GM10248 (cell line): ENCODE measurements at places on chromosomes 4 and X.

DNA sequence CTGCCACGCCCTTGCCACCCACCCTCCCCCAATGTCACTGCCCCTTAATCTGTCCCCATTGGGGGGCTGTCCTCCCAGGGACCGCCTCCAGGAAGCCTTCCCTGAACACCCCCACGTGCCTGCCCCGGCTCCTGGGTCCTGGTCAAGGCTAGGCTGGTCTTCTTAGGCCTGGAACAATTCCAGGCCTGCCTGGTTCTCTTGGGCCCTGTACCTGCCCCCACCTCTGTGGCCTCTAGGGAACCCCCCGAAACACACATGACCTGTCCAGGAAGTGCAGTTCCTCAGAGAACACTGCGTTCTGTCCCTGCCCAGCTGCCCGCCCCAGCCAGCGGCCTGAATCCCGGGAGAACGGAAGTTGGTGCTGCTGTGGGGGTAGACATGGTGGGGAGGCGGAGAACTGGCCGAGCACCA is 5.1 kb downstream of the MXD4 start:
- no peak for DNase-seq

DNA sequence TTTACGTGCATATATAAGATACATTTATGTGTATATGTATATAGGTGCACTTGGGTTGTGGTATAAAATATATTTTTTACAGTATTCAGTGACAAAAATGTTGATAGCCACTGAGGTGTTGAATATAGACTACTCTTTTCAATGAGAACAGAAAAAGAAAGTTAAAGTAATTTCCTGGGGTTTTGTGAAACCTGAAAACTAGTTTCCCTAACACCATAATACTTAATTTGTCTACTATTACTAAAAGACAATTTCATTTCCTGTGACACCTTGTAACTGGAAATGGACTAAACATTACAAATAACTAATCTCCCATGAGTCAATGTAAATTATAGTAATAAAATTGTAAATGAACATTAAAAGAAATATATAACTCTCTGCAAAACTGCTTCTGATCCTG is 32.0 kb upstream of the MAP9 start:
- no peak for DNase-seq

DNA sequence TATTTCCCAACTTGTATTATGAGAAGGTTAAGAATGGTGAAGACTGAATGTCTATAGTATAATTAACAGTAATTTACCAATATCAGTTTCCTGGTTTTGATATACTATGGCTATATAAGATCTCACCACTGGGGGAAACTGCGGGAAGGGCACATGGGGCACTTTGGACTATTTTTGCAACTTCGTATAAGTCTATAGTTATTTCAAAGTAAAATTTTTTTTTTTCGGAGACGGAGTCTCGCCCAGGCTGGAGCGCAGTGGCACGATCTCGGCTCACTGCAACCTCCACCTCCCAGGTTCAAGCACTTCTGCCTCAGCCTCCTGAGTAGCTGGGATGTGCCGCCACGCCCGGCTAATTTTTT is 46.1 kb downstream of the CXorf58 start:
- DNase-seq: no peak

DNA sequence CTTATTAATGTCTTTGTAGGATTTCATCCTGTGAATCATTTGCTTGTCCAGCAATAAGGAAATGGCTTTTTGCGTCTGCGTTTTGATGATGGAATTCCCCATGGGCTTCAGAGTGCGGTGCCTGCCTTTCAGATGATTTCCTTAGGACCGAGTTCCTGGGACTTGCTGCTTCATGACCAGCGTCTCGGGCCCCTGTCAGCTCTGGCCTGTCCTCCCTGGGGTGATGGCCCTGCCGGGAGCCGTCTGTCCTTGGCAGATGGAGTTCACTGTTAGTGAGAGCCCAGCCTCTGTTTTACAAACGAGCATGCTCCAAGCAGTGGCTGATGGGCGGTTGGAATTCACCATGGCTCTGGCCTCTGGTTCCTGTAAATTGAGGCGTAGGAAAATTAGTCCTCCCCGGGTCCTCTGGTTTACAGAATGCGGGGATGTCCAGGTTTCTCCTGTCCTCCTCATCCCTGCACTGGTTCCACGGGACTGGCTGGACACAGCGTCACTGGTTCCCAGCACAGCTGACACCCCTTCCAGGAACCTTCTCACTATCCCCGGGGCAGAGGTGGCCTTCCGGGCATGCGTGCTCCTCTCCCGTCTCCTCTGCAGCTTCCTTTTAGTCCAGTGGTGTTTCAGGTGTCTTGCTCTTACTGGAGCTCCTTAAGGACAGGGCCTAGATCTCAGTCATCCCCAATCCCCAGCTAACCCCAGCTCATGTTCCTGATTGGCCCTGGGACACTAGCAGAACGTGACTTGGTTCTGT is 34.9 kb downstream of the TBC1D14 start:
- no peak for DNase-seq

DNA sequence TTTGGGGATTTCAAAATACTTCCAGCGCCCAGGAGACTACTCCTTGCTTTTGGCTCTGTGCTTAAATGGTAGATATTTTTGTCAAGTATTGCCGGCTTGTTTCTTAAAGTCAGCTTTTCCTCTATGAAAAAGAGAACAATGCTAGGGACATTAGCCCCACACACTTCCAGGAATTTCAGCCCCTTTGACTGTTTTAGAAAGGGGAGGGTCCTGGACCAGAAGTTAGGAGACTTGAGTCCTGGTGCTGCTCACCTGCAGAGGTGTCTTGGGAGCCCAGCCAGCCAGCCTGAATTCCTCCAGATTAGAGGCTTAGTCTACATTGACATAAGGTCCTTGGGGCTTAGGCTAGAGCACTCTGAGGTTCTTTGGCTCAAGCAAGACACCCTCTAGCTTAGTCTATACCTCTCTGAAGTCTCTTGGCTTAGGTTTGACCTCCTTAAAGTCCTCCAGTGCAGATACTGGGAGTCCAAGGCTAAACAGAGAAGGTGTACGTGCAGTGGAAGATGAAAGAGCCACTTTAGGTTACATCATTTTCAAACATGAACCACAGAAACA is 1.6 kb upstream of the SETD7 start:
- DNase-seq: no peak

DNA sequence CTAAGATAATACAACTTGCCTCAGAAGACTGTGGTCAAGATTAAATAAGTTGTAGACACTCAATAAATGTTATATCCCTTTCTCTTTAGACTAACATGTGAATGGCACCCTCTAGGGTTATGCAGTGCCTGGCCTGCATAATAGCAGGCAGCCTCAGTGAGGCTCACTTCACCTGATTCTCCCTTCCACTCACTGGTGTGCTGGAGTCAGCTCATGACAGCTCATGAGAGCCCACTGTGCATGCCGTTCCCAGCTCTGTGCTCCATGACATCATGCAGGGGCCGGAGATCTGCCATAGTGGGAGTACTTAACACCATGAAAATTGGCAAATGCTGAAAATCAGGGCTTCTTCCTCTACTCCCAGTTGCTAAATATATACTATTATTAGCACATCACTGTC is 64.5 kb downstream of the TEC start:
- no peak for DNase-seq

- no peak for DNase-seq
Observed at GRCh38 chrX:18448416-18448815, 23.0 kb downstream of the CDKL5 start.

DNA sequence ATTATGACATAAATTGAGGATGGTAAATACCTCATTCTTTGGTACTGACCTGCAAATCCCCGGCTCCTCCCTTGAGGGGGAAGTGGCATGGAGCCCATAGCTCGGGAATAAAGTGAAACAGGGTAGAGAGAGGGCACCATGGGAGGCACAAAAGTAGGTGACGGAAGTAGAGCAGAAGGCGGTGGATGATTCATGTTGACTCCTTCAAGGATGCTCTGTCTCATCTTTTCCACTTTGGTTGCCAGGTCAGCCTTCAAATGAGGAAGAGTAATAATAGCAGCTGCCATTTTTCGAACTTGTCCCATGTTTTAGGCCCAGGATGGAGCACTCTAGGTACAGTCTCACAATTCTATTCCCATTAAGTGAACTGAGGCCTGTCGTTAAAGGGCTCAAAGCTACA is 41.4 kb upstream of the PHF8 start:
- no peak for DNase-seq

GRCh38 chr4:89737888-89738287 is 99.1 kb downstream of the SNCA start:
- DNase-seq: no peak

DNA sequence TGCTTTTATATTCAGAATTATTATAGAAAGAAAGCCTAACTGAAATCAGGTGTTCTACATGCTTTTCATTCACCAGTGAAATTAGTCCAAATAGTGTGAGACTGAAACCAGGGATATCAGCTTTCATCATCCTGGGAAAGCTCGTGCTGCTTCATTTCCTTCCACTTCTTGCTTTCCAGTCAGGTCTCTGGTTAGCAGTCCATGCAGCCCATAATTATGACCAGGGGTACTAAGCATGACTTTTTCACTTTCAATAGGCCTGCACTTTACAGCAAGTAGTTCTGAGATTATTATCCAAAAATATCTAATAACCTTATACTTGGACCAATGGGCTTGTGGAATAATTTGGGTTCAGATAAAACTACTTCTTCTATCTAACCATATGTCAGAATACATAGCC is 673.2 kb upstream of the MAGEB2 start:
- DNase-seq: no peak

DNA sequence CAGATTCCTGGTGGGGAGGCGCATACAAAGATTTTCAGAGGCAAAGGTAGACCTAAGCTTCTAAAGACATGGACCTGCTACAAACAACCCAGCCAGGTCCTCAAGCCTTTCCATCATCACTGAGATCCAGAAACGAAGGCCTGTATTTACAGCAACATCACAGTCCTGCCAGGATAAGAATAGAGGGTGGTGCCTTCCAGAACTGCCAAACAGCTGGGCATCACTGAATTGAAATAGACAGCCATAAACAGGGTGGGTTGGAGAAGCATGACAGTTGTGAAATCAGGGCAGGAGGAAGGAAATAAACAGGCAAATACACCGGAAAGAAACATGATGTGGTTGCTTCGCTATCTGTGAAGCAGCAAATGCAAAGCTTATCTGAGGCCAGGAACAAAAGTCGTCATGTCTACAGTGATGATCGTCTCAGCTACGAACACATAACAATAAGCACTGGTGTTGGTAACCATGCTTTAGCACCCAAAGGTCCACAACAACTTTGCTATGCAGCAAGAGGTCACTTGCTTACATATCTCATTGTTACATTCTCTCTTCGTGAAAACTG is 6.7 kb upstream of the TMEM154 start:
- no peak for DNase-seq
